ENCODE measurements at places on chromosomes 3 and 15. TPM values are rescaled to one million over a fixed set of nuclear protein-coding genes. Genes with fewer than 3 reads are reported as not detected.

GRCh38 chr3:154625756-154626155, 195.8 kb upstream of the GPR149 start:
- no peaks in the 10 kb centered on the region for H3K27me3 ChIP-seq
- H3K27ac ChIP-seq = no peak overlapping the region
- no peak overlapping the region for H3K4me3 ChIP-seq
- H3K4me1 ChIP-seq = no peaks in the 10 kb centered on the region
- DNase-seq = no peak

FBXW12 gene
- not detected for total RNA-seq

- peaks cover 4% of the 10 kb centered on the region for H3K27me3 ChIP-seq
- no peaks in the 10 kb centered on the region for H3K4me1 ChIP-seq
- DNase-seq = no peak
- H3K4me3 ChIP-seq = no peak overlapping the region
- H3K36me3 ChIP-seq = no peaks in the 10 kb centered on the region
Observed at GRCh38 chr3:38840987-38841386, 25.0 kb upstream of the SCN10A start.

DNA sequence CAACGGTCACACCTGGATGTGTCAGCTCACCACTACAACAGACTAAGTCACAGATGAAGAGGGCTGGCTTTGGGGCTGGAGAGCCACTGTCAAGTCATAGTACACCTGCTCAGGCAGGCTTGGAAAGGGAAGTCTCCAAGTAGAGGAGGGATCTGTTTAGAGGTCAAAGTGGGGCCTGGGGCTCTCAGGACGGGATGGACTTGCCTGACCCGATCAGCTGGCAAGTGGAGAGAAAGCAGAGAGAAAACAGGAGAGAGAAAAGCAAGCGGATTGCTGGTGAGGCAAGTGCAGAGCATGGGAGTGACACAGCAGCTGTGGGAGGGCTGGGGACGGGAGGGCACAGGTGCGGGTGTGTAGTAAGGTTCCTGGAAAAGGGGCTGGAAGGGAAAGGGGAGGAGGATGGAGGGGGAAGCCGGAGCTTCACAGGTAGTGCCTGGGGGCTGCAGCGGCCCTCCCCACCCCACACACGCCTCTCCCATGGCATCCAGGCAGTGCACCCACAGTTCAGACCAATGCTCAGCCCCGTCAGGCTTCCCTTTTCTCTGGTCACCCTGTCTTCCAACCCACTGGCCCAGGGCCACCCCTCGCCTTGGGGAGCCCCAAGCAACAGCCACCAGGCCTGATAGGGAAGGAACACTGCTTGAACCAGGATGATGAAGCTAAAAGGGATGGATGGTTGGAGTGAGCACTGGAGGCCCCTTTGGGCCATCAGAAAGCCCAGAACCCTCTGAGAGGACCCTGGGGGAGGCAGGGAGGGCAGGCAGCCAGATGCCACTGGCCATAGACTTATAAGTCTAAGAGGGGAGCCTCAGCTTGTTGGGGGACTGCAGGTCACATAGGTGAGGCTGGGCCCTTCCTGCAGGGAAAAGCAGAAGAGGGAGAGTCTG, 8.5 kb downstream of the RPS17 start:
- no peak for DNase-seq
- H3K27me3 ChIP-seq = no peaks in the 10 kb centered on the region
- H3K36me3 ChIP-seq = peaks cover 31% of the 10 kb centered on the region
- no peak overlapping the region for H3K27ac ChIP-seq
- peaks cover 6% of the 10 kb centered on the region for H3K4me1 ChIP-seq

DNA sequence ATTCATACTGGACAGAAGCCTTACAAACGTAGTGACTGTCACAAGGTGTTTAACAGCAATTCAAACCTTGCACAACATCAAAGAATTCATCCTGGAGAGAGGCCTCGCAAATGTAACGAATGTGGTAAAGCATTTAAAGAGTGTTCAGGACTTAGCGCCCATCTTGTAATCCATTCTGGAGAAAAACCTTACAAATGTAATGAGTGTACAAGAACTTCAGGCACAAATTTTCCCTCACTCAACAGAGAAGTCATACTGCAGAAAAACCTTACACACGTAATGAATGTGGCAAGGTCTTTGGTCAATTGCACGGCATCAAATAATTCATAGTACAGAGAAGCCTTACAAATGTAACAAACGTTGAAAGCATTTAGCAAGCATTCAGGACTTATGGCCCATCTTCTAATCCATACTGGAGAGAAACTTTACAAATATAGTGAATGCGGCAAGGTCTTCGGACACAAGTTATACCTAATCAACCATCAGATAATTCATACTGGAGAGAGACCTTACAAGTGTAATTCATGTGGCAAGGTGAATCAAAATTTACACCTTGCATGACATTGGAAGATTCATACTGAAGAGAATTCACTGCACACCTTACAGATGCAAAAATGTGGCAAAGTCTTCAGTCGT, 27.5 kb downstream of the SPCS1 start:
- DNase-seq = no peak
- no peaks in the 10 kb centered on the region for H3K27me3 ChIP-seq
- no peak overlapping the region for H3K27ac ChIP-seq
- H3K36me3 ChIP-seq = peaks cover 33% of the 10 kb centered on the region

PLA2G4B gene
- 30.1 TPM for total RNA-seq

POLQ gene
- 0.72 TPM for total RNA-seq

DNA sequence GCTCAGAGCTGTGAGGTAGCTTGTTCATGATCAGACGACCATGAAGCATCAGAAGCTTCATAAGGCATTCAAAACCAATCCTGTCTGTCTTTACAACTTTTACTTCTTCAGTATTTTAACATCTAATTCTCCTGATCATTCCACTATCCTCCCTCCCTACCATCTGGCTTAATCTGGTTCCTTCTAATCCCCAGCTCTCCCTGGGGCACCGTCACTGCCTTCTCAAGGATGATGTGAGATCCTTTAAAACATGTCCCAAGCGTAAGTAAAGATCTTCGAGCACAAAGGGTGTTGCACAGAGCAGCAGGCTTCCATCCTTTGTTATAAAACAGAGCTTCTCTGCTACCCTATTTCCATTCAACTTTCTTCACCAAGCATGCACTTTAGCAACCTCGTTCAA, 362.7 kb upstream of the ARRDC4 start:
- H3K4me1 ChIP-seq = no peaks in the 10 kb centered on the region
- no peak for DNase-seq
- no peaks in the 10 kb centered on the region for H3K36me3 ChIP-seq
- no peaks in the 10 kb centered on the region for H3K27me3 ChIP-seq

DNA sequence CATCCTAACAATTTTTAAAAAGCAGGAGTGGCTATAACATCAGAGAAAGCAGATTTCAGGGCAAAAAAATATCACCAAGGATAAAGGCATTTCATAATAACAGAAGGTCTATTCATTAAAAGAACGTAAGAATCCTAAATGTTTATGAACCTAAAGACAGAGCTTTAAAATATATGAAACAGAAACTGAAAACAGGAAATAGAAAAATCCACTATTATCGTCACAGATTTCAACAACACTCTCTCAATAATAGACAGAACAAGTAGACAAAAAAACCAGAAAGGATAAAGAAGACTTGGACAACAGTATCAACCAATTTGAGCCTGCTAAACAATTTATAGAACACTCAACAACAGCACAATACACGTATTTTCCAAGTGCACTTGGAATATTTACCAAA, 71.4 kb downstream of the FBXL22 start:
- H3K4me1 ChIP-seq = peaks cover 60% of the 10 kb centered on the region
- peak overlapping the region; percentile 81 for H3K4me3 ChIP-seq
- no peaks in the 10 kb centered on the region for H3K27me3 ChIP-seq
- peaks cover 60% of the 10 kb centered on the region for H3K36me3 ChIP-seq

- no peak overlapping the region for H3K27ac ChIP-seq
- no peak for DNase-seq
- no peaks in the 10 kb centered on the region for H3K36me3 ChIP-seq
- peaks cover 44% of the 10 kb centered on the region for H3K27me3 ChIP-seq
- peaks cover 2% of the 10 kb centered on the region for H3K4me1 ChIP-seq
- H3K4me3 ChIP-seq = no peak overlapping the region
Observed at GRCh38 chr3:186097663-186098451, 11.0 kb downstream of the ETV5 start.

DLL4 gene
- total RNA-seq = not detected

MYO5C gene
- total RNA-seq = 4.1 TPM

- no peaks in the 10 kb centered on the region for H3K4me1 ChIP-seq
- no peak for DNase-seq
- no peaks in the 10 kb centered on the region for H3K27me3 ChIP-seq
- peaks cover 76% of the 10 kb centered on the region for H3K36me3 ChIP-seq
Observed at GRCh38 chr3:52695798-52696671, 9.6 kb downstream of the GLT8D1 start.

- peaks cover 9% of the 10 kb centered on the region for H3K27me3 ChIP-seq
- no peaks in the 10 kb centered on the region for H3K4me1 ChIP-seq
- no peak for DNase-seq
- H3K36me3 ChIP-seq = no peaks in the 10 kb centered on the region
- no peak overlapping the region for H3K27ac ChIP-seq
Observed at GRCh38 chr15:61128896-61129295, 100.2 kb downstream of the RORA start.

- peaks cover 23% of the 10 kb centered on the region for H3K36me3 ChIP-seq
- H3K27me3 ChIP-seq = no peaks in the 10 kb centered on the region
- peak; percentile 53 for DNase-seq
Observed at GRCh38 chr15:74657846-74658245, 38.0 kb downstream of the EDC3 start.

DNA sequence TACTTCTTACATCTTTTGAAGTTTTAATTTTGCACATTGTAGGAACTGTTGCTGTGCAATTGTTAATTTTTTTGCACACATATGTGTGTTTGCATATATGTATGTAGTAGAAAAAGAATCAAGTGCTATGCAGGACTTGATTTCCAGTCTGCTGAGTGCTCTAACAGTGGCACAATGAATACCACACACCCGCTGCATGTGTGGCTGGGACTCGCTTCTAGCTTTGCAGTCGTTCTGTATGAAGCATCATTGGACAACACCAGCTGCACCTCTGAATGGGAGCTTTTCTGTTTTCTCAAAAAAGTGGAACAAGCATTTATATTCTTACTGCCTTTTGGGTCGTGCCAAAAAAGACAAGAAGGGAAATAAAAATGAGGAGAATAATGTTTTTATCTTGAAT, 564.7 kb downstream of the FOXP1 start:
- peaks cover 10% of the 10 kb centered on the region for H3K4me1 ChIP-seq
- DNase-seq = no peak
- peaks cover 48% of the 10 kb centered on the region for H3K36me3 ChIP-seq
- no peaks in the 10 kb centered on the region for H3K27me3 ChIP-seq

- no peak overlapping the region for H3K4me3 ChIP-seq
- H3K4me1 ChIP-seq = no peaks in the 10 kb centered on the region
- H3K27ac ChIP-seq = no peak overlapping the region
- no peak for DNase-seq
- no peaks in the 10 kb centered on the region for H3K36me3 ChIP-seq
- peaks cover 8% of the 10 kb centered on the region for H3K27me3 ChIP-seq
Observed at GRCh38 chr3:170761103-170761502, 108.9 kb downstream of the RPL22L1 start.

PEX11A gene
- total RNA-seq = 1.2 TPM

Measured in CD4-positive, CD25-positive, alpha-beta regulatory T cell (primary cell).